Lung microvascular endothelial cell (primary cell): ENCODE measurements at places on chromosomes 2 and 18. TPM values are rescaled to one million over a fixed set of nuclear protein-coding genes. Genes with fewer than 3 reads are reported as not detected.

DNA sequence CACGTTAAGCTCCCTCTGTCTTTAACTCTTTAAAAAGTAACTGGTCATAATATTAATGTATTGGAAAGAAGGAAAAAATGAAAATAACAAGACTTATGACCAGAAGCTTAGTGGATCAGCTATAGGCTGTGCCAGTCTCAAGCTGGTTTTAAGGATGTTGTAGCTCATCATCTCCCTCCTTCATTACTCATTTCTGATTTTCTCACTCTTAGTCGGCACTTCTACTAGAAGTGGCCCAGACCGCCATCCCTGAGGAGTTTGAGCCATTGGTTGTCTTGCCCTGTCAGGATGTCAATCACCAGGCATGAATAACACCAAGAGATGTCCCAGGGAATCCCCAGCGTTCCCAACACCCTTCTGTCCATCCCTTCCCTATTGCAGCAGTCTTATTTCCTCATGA, 151.5 kb downstream of the ASXL3 start:
- DNase-seq: no peak

DNA sequence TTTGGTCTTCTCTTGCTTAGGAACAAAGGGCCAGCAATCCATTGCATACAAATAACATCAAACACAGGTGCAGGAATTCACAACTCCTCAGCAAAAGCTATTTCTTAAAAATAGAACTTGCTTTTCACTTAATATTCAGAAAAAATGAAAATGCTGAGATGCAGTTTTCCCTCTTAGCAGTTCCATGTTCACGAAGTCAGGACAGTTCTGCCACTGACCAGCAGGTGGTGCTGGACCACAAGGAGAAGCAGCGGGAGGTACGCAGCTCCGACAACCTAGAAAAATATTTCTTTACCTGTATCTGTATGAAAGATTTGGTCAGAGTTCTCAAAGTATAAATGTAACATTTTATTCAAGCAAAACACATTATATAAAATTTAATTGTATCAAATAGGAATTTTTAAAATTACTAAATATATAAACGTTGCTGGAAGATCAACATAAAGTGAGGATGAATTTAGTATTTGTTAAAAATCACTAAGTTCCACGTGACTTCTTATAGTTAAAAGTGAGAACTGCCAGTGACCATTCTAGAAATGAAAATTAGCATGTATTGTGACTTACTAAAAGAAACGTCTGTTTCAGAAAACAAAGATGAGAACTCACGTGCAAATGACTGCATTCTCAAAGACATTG, 48.8 kb downstream of the ADNP2 start:
- peak; percentile 92 for DNase-seq

DNA sequence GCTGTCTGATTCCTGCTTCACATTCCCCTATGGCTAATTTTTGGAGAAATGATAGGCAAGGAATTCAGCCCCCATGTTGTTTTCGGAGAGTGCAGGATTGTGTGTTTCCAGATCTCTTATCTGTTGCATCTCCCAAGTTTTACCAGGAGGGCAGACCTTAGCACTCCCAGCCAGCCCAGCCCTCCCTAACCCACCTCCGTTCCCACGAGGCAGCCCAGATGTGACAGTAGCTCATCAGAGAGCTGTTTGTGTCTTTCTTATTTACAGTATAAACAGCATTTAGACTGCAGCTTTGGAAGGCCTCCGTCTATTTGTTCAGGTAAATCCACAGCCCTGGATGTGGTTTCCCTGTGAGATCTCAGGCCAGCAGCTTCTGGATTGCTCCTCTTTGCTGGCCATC, 91.6 kb downstream of the THNSL2 start:
- no peak for DNase-seq

DNA sequence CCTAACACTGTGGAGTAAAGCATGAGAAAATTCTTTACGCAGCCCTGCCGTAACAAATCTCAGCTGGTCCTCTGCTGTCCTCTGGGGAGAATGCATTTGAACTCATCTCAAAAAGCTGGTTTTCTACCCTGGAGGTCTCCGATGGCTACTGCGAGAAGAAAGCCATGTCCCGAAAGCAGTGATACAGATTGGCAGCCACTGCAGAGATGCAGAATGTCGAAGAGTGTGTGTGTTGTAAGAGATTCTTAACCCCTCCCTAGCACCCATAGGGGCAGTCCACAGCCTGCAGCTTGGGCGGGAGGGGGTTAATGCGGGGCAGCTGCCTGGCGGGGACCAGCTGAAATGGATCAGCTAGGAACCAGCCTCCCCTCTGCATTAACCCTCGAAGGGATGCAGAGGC, 235.9 kb downstream of the ZNF516 start:
- DNase-seq: no peak

DNA sequence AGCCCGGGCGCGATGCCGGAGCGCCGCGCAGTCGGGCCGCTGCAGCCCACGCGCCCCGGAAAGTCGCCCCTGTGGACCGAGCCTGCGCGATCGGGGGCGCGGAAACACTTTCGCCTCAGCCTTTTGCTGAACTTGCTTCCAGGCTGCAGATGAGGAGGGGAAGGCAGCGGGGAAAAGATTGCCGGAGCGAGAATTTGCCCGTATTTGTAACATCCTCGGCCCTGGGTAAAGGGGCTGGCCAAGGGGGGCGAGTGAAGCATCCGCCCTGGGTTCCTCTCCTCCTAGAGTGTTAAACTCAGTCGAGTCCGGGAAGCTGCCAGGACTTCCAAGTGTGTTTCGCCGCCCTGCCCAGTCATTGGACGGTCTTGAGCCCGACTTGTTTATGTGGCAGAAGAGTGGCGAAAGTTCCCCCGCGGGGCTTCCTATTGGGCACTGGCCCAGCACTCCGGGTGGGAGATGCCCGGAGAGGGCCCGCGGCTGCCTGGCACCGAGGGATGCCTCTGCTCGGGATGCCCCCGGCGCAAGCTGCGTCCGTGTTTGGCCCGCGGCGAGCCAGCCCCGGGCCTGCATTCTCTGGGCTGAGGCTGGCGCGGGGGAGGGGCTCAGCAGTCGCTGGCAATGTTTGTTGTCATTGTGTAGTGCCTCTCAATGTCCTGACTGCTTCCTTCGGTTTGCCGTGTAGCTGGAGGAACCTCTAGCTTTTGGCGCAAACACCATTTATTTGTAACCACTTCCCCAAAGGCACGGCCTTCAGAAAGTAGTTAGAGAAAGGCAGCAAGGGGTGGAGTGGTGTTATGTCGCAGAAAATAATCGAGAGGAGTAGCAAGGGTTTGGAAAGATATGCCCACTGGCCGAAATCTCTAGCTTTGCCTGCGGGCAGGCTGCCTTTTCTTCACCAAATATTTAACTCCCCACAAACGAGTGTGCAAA, 1.1 kb downstream of the CYBRD1 start:
- DNase-seq: peak; percentile 71

- no peak for DNase-seq
Observed at GRCh38 chr2:102296449-102296848, 14.9 kb upstream of the IL1RL1 start.

- no peak for DNase-seq
Observed at GRCh38 chr2:24725956-24726355, 67.2 kb downstream of the PTRHD1 start.

DNA sequence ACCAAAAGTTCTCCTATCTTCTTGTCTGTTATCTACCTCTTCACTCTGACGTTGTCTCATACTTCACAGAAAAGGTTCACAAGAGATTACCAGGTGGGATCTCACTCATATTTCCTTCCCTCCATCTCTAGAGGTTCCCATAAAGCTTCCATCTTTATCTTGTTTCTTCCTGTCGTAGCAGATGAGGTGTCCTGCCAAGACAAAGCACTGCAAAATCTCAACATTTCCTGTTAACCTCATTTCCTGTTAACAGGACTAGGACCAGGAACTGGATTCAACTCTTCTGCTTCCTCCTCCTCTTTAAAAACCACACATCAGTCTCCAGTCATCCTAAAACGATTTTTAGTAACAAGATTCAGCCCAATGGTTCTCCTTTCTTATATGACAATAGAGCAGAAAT, 512.8 kb upstream of the NRP2 start:
- DNase-seq: peak; percentile 17

GRCh38 chr2:12556762-12557161, 160.0 kb upstream of the TRIB2 start:
- peak; percentile 68 for DNase-seq

GRCh38 chr2:70964133-70964532, 14.3 kb upstream of the ANKRD53 start:
- DNase-seq: no peak

DNA sequence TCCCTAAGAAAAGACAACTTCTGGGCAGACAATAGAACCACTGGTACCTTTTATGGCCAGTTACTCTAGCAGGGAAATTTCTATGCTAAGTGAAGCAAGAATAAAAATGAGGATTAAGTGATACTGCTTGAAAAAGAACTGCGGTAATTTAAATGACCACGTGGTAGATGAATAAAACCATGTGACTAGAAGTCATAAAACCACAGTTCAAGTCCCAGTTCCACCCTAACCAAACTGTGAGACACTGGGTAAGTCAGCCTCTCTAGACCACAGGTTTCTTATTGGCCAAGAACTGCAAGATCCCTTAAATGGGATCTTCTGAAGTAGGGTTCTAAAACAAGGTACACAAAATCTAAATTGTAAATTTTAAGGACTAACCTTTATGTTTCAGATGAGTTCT, 12.7 kb downstream of the TMEM237 start:
- no peak for DNase-seq

DNA sequence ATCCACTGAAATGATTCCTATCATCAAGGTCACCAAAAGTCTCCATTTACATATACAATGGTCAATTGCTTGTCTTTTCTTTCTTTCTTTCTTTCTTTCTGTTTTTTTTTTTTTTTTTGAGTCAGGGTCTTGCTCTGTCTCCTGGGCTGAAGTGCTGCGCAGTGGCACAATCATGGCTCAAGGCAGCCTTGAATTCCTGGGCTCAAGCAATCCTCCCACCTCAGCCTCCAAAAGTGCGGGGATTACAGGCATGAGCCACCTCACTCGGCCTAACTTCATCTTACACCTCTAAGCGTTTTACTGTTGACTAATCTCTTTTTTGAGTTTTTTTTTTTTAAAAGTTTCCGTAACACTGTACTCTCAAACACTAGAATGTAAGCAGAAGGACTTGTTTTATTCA, 867 bp downstream of the SF3B6 start:
- no peak for DNase-seq

DNA sequence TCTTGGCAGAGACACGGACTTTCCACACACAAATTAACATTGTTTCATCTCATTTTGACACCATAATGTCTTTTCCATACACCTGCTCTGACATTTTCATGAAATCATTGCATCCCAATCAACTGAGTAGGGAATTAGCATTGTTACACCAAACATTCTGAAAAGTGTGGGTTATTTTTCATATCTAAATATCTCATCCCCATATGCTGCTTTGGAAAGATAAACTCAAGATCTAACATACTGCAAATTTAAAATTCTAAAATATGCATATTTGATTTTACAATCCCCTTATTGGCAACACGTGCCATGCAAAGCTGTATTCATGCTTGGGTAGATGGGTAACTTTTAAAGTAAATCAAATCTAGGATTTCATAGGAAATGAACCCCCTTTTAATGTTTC, 242.9 kb downstream of the ZNF516 start:
- DNase-seq: no peak

The NPAS2 gene
- 4.8 and 11.7 TPM in 2 replicates for total RNA-seq

The EVA1A gene
- total RNA-seq: 19.0 and 43.5 TPM in 2 replicates

The PCARE gene
- total RNA-seq: not detected in 2 replicates
